Suppressor macrophage (primary cell): ENCODE measurements at places on chromosomes 7 and 10.

- peak; percentile 6 for DNase-seq
These were observed 26.8 kb downstream of the PRPF18 start for GRCh38 chr10:13613519-13613918.

GRCh38 chr10:110833941-110834628, 37.6 kb upstream of the PDCD4 start:
- no peak for DNase-seq

GRCh38 chr10:8026349-8027259, 27.9 kb upstream of the GATA3 start:
- DNase-seq: no peak

- peak; percentile 56 for DNase-seq
These were observed 64.2 kb downstream of the DIP2C start for GRCh38 chr10:625333-625696.

- DNase-seq: peak; percentile 90
These were observed 82.4 kb upstream of the NME8 start for GRCh38 chr7:37765872-37766525.
